ENCODE measurements at places on chromosomes 12 and 14.

DNA sequence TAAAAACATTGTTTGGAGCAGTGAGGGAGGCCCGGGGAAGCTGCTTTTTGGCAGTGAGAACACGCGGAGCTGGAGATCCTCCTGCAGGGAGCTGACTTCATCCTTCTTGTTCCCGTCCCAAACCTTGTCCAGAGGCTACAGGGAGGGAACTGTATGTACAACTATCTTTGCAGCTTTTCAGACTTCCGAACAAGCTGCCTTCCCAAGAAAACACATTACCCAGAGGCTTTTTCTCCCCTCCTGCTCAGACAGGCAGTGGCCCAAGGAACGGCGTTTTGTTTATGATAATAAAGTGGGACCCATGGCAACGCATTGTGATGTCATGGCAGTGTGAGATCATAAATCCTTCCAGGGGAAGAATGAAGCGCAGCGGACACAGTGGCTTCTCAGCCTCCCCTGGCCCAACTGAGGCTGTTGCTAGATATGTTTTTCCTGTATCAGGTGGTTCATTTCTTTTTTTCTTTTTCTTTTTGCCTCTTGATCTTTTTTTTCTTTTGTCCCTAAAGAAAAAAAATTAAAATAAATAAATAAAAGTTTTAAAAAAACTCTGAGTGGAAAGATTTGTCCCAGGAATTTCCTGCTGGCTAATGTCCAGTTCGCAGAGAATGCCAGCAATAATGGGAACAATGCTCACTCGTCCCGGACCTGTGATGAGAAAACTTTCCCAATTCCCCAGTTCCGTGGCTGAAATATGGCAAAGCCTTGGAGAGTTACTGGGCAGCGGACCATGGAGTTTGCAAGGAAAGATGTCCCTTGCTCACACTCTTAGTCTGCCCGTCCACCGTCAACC, 103.4 kb upstream of the MAP1LC3B2 start:
- peak; percentile 35 for DNase-seq

DNA sequence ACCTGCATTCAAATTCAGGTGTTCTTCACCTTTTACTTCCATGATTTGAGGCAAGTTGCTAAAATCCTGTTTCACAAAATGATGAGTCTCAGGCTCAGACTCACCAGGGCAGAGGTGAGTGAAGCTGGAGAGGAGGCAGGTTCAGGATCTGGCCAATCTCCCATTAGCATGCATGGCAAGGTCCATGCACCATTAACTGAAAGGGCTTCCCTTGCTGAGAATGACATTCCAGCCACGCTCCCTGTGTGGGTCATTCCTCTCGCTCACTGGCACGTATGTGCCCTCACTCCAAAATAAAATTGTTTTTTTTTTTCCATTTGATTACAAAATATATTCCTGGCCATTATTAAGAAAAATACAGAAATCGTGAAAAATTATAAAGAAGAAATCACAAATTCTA, 257.6 kb downstream of the C12orf75 start:
- no peak for DNase-seq

- no peak for DNase-seq
Observed at GRCh38 chr12:9319044-9319841, 111.0 kb upstream of the PZP start.

GRCh38 chr14:68712703-68713370, 80.0 kb downstream of the ZFP36L1 start:
- no peak for DNase-seq

GRCh38 chr14:105343194-105343593, 28.6 kb downstream of the PACS2 start:
- no peak for DNase-seq

DNA sequence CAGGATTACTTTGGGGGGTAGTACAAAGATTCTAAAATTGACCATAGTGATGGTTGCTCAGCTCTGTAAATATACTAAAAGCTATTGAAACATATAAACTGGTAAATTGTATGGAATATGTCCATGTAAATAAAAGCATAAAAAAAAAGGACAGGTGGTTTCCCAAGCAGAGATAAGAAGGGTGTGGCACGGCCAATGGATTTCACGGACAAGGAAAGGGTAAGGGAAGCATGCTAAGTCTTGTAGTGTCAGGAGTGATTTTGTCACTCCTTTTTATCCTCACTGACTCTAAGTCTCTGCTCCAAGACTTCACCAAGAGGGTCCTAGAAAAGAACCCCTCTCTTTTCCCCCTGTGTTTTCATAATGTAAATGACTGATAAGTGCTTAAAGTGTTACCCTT, 229.2 kb downstream of the SPTSSA start:
- DNase-seq: no peak

GRCh38 chr14:70782361-70782760, 27.0 kb downstream of the MAP3K9 start:
- peak; percentile 1 for DNase-seq

DNA sequence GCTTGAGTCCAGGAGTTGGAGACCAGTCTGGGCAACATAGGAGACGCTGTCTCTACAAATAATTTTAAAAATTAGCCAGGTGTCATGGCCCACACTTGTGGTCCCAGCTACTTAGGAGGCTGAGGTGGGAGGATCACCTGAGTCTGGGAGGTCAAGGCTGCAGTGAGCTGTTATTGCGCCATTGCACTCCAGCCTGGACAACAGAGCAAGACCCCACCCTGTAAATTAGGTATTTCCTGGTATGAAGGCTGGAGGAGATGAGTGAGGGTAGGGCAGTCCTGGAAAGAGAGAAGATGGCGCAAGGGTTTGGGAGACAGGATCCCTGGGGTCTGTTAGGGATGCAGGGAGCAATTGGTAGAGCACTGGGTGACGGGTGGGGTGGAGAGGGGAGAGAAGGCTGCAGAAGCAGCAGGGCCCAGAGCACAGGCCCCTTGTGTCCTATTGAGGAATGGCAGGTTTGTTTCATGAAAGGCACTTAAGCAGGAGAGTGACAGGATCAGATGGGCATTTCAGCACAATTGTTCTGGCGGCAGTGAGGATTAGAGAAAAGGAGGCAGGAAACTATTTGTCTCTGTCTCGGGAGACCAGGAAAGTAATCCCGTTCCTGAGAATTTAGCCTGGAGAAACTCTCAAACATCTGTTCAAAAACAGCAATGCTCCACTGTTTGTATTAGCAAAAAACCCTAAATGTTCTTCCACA, 47.2 kb upstream of the KTN1 start:
- no peak for DNase-seq

DNA sequence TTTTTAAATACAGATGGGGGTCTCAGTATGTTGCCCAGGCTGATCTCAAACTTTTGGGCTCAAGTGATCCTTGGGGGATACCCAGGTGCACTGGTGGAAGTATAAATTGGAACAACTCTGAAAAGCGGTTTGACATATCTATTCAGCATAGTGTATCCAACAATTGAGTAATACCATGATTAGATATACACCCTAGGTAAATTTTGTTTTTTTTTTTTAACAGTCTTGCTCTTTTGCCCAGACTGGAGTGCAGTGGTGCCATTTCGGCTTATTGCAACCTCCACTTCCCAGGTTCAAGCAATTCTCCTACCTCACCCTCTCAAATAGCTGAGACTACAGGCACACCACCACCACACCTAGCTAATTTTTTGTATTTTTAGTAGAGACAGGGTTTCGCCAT, 31.6 kb upstream of the SLC25A3 start:
- no peak for DNase-seq

DNA sequence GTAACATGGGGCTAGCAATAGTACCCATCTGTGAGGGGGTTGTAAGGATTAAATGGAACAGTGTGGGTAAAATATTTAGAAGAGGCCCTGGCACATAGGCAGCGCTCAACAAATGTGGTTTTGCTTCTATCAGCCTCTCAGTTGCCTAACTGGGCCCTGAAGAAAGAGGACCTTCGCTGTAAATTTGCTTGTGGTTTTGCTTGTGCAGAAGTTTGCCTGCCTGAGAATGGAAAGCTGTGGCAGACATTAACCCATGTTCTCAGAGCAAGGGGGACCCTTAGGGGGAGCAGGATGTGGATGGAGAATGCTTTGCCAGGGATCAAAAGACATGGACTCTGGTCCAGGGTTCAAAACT, 160.1 kb downstream of the BRMS1L start:
- no peak for DNase-seq

GRCh38 chr14:99733540-99734405, 49.7 kb downstream of the CYP46A1 start:
- DNase-seq: no peak
